ENCODE measurements at places on chromosomes 16 and 17.

- peak; percentile 66 for DNase-seq
Measured at GRCh38 chr17:64992325-64992802, 64.2 kb downstream of the GNA13 start.

DNA sequence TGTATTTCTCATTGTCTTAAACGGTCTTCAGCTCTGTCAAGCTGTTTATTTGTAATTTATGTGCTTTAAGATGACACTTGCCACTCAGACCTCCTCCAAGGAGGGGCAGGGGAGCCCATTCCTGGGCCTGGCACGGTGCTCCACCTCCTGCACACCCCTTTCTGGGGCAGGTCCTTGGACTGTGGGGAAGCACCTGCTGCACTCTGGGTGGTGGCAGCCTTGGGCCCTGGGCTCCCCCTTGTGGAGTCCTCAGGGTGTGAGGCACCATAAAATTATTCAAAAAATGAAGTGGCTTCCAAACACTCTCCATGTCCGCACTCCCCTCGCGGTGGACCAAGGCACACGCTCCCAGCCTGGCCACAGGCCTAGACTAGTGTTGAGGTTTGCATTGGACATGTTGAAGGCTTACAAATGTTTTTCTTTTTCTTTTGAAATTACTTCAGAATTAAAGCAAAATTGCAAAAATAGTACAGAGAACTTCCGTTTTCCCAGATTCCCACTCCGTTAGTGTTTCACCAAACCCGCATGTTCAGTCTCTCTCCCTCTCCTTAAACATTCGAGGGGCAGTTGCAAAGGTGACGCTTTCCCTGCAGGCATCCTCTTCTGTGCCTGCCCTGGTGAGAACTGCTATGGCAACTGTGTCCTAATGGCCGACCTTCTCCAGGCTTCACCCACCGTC, 32.4 kb downstream of the FOXK2 start:
- peak; percentile 49 for DNase-seq

- no peak for DNase-seq
Measured at GRCh38 chr16:81542609-81543570, 98.3 kb downstream of the CMIP start.

DNA sequence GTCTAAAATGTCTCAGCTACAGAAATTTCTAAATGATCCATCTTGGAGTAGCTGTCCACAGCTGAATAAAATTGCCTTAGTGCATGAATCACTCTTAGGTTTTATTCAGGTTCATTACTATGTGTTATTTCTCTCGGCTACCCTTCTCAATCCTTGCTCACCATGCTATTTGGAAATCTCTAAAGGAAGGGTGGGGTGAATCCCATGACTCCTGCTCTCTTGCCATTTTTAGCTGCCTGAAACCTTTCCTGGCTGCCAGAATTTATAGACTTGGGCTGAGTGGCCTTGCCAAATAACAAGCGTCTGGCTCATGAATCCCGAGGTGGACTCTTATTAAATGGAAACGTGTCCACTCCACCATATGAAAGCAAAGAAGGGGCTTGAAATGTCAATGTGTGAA, 936.1 kb upstream of the SOX9 start:
- no peak for DNase-seq

DNA sequence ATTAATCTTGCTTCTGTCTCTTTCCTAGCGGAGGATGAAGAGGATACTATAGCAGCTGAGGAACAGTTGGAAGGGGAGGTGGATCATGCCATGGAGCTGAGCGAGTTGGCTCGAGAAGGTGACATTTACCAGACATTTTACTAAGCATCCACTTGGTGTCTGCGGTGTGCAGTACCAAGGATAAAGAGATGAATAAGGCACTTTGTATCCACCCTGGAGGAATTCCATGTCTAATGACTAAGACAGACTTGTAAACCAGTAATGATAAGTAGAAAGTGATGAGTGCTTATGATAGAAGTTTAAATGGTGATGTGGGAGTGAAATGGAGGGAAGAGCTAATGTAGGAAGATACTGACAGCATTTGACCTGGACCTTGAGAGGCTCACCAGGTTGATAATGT, 12.0 kb downstream of the SRCAP start:
- DNase-seq: no peak

DNA sequence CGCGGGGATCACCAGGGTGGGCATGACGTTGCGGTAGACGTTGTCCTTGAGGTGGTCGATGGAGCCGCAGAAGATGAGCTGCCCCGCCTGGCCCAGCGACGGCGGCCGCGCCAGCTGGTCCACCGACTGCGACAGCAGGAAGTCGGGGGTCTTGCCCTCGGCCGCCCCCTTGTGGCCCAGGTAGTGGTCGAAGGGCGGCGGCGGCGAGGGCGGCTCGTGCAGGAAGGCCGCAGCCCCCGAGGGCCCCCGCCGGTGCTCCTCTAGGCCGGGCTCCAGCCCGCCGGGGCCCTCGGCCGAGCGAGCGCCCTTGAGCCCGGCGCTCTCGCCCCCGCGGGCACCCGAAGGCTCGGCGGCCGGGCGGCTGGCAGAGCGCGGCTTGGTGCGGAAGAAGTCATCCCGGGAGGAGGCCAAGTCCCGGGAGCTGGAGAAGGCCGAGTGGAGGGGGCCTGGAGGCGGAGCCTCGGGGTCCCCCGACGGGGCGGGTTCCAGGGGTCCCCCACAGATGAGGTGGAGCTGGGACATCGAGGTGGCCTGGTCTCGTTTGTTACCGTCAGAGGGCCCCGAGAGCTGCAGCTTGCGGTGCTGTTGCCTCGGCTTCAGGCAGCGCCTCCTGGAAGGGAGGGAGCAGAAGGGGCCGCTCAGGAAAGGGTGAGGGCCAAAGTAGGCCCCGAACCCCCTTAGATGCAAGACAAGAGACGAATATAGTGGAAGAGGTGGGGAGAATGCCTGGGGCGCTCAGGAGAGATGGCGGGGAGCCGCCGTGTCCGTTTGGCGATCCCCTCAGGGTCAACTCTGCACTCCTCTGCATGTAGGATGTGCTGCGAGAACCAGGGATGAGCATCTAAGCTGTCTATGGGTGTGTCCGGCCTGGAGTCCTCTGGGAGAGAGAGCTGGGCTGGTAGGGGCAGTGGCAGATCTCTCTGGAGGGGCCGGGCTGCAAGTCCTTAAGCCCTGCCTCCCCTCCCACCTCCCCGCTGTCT, 8.8 kb downstream of the FAM171A2 start:
- DNase-seq: no peak

DNA sequence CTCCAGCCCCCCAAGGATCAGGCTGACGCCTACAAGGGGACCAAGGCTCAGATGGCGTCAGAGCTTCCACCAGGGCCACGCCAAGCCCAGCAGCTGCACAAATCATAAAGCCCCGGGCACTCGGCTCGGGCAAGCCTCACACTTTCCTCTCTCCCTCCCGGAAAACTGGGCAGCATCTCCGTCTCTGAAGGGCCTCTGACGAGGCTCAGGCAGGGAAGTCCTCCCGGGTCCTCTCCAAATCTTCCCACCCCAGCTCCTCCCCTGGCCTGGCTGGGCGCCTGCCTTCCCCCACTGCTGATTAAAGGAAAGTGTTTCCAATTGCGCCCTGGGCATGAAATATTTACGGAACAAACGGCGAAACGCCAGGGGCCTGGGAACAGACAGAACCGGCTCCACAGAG, 38.5 kb downstream of the PIEZO1 start:
- no peak for DNase-seq

DNA sequence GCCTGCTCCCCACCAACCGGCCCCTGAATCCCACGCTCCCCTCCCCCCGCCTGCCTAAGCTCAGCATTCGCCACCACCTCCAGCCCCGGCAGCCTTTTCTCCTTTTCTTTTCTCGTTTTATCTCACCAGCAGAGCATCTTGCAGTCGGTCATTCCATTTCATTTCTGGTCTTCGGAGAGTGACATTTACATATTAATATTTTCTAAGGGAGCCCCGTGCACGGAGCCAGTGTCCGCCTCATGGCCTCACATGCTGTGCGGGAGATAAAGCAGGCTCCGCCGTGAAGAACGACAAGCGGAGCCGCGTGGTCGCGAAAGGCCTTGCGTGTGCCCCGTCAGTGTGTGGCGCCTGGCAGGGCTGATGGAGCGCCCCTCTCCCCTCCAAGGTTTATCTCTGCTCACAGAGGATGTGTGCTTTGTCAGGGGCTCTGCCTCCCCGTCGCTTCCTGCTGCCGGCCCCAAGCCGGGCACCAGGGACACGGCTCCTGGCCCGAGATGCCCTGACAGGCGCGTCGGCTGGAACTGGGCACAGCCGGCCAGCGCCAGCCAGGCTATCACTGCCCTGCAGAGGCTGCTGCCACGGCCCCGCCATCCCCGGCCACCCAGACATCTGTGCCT, 95.5 kb upstream of the GSE1 start:
- DNase-seq: no peak

DNA sequence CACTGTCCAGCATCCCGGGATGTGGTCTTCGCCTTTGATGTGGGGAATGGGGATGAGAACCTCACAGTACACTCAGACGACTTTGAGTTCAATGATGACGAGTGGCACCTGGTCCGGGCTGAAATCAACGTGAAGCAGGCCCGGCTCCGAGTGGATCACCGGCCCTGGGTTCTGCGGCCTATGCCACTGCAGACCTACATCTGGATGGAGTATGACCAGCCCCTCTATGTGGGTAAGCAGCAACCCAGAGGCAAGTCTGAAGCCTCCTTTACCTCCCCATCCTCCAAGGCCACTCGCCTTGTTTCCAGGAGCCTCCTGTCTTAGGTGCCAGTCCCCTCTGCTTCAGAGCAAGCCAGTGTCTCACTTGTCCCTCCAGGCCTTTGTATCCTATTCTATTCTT, 10.2 kb downstream of the CNTNAP1 start:
- DNase-seq: no peak

- DNase-seq: no peak
Measured at GRCh38 chr17:45103269-45103795, 29.0 kb downstream of the PLCD3 start.

- DNase-seq: peak; percentile 51
Measured at GRCh38 chr17:46108550-46109110, 84.6 kb downstream of the KANSL1 start.

DNA sequence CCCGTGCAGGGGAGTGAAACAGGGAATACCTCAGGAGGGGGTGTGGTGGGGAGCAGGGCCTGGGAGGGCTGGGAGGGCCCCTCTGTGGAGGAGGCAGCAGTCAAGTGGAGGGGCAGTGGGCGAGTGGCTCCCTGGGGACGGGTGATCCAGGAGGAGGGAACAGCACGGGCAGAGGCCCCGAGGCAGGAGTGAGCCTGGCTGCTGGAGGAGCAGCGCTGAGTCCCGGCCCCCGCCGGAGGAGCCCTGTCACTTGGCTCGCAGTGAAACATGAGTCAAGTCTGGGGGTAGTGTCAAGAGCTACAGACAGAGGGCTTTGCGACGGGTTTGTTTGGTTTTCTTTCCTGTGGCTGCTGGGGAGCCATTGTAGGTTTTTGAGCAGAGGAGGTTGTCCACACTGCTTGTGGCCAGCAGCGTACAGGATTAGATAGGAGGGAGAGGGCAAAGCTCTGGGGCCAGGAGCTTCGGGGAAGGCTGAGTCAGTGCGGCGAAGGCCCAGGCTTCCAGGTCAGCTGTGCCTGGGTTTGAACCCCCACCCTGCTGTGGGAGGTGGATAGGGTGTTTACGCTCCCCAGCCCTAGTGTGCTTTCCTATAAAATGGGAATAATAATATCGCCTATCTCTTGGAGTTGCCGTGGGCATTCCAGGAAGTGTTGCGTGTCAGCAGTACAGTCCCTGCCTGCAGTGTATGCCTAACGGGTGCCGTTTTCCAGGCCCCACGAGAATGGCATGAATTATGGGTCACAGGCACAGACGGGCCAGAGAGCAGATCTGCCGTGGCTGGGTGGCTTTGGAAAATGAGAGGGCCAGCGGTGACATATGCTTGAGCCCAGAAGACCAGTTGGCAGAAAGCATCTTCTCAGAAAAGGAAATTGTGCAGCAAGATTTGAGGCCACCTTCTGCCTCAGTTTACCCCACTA, 115.9 kb upstream of the CIBAR2 start:
- no peak for DNase-seq

DNA sequence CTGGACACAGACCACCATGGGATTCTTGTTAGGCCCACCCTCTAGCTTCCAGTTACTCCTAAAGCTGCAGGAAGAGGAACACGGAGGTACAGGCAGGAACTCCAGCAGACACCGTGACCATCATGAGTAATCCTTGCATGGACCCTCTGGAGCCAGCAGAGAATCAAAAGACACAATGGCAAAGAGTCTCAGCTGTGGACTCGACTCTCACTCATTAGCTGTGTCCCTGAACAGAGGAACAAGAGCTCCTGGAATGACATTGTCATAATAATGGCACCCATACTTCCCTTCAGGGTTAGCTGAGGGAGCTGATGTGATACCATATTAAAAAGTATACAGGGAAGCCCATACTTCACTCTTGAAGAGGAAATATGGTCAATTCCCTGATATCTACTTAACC, 176.3 kb upstream of the ASIC2 start:
- DNase-seq: no peak

GRCh38 chr17:81482673-81483072, 29.9 kb downstream of the ACTG1 start:
- DNase-seq: no peak

DNA sequence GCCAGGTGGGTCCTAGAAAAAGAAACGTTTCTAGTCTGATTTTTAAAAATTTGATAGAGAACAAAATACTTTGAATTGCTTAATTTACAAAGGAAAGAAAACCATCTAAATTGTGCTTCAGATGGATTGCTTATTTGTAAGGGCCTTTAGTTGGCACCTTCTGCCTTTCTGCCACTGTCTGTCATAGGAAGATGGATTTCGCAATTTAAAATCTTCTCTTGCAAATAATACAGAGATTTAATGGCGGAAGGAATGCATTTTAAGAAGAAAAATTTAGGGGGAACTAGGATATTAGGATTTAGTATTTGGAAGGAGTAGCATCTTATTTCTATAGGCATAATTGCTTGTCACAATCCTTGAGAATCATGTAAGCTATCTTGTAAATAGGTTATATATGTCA, 175.5 kb upstream of the RBL2 start:
- DNase-seq: no peak

DNA sequence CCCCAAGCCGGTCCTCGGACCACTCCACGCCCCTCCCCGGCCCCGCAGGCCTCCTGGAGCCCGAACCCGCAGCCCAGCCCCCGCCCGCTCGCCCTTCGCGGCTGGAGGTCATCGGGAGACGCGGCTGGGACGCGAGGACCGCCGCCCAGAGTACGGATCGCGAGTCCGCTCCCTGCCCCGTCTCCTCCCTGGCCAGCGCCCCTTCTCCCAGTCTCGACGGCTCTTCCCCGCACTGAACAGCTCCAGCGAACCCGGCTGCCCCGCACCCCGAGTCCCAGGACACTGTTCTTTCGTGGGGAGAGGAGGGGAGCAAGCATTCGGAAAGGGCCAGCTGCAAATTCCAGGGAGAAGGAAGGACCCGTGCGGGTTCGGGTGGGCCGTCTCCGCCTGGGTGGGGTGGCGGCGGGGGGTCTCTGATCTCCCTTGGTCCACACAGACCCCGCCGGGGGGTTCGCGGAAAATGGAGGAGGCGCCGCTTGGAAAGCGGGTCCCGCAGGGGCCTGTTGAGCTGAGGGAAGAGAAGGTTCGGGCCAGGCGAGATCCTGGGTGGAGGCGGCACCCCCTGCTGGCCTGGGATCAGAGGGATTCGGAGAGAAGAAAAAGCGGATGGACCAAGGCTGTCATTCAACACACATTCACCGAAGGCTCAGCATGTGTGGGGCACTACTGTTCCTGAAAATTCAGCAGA, 632 bp upstream of the RTN4RL1 start:
- DNase-seq: peak; percentile 69

- no peak for DNase-seq
Measured at GRCh38 chr17:77882040-77882439, 76.5 kb upstream of the TNRC6C start.

GRCh38 chr16:67075331-67075730, 34.4 kb upstream of the PHAF1 start:
- no peak for DNase-seq

GRCh38 chr16:3101018-3101840, 2.1 kb upstream of the ZSCAN10 start:
- peak; percentile 36 for DNase-seq

Data from LoVo (cell line).